Esophagus squamous epithelium (tissue), 5 donors: ENCODE measurements at places on chromosomes 3 and 15.

GRCh38 chr3:90092994-90093393 lies 985.6 kb downstream of the EPHA3 start:
- DNase-seq, result no peak

GRCh38 chr15:101267320-101268104 lies 9.8 kb downstream of the SELENOS start:
- no peak for DNase-seq

- no peak for DNase-seq
These were observed 491.9 kb downstream of the NTRK3 start for GRCh38 chr15:87764461-87765240.

GRCh38 chr15:62254137-62254934 lies 89.3 kb upstream of the C2CD4B start:
- no peak for DNase-seq

- DNase-seq, result no peak
These were observed 319.3 kb upstream of the CFAP20DC start for GRCh38 chr3:59368900-59369675.

GRCh38 chr3:43994657-43995546 lies 246.8 kb upstream of the TOPAZ1 start:
- no peak for DNase-seq

- DNase-seq, result no peak
These were observed 346.6 kb downstream of the ERC2 start for GRCh38 chr3:56121716-56122115.

DNA sequence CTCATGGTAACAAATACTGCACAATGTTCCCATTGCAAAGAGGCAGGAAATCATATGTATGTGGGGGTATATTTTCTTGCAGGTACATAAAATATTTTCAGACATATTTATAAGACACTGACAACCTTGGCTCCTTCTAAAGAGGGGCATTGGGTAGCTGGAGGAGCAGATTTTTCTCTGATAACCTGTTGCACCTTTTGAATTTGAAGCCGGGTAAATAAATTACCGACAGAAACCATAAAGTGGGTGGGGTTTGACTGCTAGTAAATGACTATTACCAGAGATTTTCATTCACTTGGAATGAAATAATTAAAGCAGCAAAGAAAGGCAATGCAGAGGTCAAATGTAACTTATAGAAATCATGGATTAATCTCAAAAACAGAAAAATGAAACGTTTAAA lies 19.2 kb downstream of the LHFPL4 start:
- no peak for DNase-seq

- no peak for DNase-seq
These were observed 89.9 kb upstream of the DCBLD2 start for GRCh38 chr3:98991393-98991792.

- no peak for DNase-seq
These were observed 7.3 kb downstream of the CSK start for GRCh38 chr15:74789171-74789631.

GRCh38 chr3:38479431-38480092 lies 16.6 kb upstream of the EXOG start:
- no peak for DNase-seq

DNA sequence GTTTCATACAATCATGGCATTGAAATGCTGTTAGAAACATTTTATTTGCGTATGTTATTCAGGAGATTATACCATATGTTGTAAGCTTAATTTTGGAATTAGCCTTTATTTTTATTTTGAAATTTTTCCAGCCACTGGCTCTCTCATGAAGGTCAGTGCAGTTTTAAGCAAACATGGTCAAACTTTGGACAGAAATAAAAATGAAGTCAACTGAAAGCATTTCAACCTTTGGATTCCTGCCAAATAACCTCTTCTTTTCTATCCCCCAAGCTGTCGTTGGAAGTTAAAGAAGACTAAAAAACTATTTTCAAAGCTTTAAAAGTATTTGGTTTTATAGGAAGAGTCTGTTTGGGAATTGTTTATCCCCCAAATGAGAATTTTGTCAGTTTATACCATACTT lies 846.6 kb downstream of the MCTP2 start:
- no peak for DNase-seq

DNA sequence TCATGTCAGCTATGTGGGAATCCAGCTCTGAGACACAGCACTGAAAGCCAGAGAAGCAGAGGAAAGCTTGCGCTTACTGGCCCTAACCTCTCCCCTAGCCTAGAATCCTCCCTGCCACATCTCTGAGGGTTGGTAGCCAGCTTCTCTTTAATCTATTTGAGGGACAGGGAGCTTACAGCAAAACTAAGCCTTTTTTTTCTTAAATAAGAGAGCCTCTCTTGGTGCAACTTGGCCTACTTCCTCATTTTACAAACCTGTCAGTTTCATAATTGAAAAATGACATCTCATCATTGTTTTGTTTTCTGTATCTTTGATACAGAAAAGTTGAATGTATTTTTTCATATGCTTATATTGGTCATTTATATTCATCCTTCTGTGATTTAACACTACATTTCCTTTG lies 193.9 kb downstream of the ZNF621 start:
- no peak for DNase-seq

DNA sequence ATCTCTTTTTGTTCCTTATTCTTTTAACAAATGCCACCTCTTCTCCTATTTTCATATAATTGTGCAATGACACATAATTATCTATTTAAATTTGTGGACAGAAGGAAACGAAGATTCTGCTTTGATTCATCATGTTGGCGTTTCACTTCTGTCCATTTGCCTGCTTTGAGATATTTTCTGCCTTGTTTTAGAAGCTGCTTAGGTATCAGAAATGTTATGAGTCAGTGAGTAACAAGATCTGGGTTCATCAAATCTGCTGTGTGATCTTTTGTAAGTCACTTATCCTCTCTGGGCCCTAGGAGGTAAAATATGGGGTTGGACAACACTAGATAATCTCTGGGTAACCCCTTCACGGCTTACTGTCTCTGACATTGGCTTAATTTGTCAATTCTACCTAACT lies 7.3 kb upstream of the MINDY4B start:
- DNase-seq, result no peak

- no peak for DNase-seq
These were observed 8.0 kb downstream of the CHD2 start for GRCh38 chr15:92907896-92908712.

DNA sequence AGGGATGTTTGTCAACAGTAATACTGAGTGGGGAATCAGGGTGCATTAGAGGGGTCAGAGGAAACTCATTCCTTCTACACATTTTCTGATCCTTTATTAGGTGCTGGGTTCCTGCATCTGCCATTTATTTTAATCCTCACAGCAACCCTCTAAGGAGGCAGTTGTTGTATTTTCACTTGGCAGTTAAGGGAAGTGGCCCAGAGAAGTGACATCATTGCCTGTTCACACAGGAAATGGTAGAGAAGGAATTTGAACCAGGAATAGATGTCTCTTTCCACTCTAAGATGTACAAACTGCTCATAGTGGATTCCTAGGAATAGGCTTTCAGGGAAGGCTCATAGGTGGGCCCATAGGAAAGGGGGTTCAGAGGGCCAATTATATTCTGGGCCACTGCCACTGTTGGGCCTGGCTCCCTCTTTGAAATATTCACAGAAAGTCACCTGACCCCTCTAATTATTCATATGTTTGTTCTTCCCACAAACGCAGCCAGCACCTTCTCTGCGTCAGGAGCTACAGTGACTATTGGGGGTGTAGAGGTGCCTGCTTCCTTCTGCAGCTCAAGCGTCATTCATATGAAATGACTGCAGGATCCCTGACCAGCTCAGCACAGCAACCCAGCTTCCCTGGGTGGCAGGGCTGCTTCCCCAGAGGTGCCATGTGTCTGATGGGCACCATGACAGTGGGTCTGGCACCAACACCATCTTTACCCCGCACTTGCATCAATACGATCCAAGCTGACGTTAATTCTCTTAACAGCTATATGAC lies 163.9 kb upstream of the SMAD3 start:
- no peak for DNase-seq

DNA sequence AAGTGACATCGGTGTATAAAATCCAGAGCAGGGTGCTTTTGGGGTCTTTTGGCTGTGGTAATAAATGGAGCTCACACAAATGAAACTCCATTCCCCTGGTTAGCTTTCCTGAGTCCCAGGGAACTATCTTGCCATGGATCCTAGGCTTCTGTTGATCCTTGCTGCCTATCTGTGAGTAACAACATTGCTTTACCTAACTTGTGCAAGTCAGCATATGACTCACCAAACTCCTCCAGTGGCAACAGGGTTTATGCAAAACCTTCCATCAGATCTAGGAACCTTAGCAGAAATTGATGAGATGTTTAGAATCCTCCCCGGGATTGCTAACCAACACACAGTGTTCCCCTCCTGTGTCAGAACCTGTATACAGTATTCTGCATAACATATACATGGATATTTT lies 105.4 kb downstream of the SCAPER start:
- no peak for DNase-seq

- no peak for DNase-seq
These were observed 363.6 kb downstream of the NR2F2 start for GRCh38 chr15:96693990-96694517.

DNA sequence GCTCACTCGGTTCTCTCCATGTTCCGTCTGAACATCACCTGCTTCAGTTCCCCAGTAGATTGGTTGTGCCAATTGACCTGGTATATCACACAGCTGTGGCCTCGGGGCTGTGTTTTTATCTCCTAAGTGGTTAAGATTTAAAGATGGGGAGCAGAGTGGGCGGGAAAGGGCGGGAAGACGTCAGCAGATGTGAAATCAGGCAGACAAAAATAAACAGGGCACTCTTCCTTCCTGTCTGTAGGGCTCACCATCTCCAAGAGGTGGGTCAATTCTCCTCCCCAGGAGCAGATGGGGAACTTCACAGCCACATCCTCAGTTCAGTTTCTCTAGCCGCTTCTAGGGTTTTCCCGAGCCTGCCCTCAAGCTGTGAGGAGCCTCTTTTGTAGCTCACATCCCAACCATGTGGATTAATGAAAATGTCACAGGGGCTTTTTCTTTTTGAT lies 26.8 kb upstream of the LIMD1 start:
- DNase-seq, result no peak

GRCh38 chr15:53759411-53759931 lies at the start of gene WDR72:
TSS of gene WDR72 (minus strand) at chr15:53759663. CDS start at chr15:53733149, 26,514 bp downstream.
- no peak for DNase-seq

- no peak for DNase-seq
These were observed 172.2 kb downstream of the PPM1L start for GRCh38 chr3:160928183-160928726.

- no peak for DNase-seq
These were observed 627.7 kb upstream of the AGTR1 start for GRCh38 chr3:148070041-148070440.

- no peak for DNase-seq
These were observed 7.7 kb downstream of the RYK start for GRCh38 chr3:134242649-134243617.

- DNase-seq, result no peak
These were observed 103.5 kb upstream of the AKAP13 start for GRCh38 chr15:85276921-85277320.

GRCh38 chr3:126184465-126185000 lies 4.1 kb upstream of the ALDH1L1 start:
- no peak for DNase-seq

- DNase-seq, result no peak
These were observed 11.0 kb upstream of the ILDR1 start for GRCh38 chr3:122033023-122033422.

DNA sequence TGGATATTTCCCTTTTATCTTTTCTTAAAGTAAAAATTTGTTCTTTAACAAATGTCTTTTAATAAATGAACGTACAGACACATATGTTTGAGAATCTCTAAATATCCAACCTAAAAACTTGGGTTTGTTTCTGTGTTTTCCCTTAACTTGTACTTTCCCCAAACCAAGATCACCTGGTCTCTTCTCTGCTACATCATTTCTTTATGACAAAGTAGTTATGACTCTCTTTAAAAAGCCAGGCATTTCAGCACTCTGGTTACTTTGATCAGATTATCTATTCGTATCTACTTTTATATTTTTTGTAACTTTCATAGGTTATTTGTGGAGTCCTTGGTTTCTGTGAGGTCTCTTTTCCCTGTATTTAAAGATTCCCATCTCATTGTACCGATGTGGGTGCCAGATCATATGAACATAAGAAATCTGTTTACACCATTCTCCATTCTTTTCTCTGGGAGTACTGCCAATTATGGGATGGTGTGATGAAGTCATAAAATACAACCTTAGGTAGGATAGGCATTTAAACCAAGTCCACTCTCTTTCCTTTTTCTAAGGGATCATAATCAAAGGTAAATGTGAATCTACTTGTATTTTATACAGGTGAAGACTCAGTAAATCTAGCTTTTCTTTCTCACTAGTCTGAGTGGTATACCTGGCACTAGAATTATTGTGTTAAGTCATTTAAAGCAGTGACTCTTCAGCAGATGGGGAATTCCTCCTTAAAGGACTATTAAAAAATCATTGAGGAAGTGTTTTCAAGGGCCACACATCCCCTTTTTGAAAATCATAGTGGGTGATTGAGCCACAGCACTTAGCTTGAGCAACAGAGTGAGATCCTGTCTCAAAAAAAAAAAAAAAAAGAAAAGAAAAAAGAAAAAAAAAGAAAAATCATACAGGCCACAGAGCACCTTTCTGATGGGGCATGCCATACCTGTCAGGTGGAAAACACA lies 12.4 kb upstream of the NFKBIZ start:
- DNase-seq, result no peak

GRCh38 chr15:71733122-71733521 lies 77.2 kb upstream of the NR2E3 start:
- no peak for DNase-seq

DNA sequence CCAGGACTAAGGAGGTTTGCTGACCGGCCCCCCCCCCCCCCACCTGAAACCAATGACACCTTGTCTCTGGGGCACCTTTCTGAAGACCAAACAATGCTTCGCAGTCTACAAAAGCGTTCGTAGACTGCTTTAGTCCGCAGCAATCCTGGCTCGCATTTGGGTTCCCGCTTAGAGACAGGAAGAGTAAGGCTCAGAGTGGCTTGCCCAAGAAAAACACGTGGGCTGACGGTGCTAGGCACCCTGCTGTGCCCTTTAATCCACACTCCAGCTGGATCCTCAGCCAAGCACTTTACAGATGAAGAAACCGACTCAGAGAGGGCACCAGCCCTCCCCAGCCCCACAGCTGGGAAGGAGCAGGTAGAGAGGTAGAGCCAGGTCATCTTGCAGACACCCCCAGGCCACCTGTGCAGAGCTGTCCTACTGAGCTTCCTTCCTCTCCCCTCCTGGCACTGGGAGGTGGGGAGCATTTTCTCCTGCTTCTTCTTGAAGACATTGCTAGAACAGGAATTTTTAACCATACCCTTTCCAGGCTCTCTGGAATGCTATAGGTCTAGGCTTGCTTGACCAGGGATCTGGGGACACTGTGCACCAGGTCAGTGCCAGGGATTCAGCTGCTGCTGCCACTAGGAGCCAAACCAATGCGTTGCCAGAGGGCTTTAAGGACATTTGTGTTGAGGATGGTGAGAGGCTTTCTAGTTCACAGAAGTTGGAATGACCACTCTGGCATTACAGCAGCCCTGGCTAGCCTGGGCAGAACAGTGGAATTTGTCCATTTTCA lies 1.0 kb upstream of the KLF15 start:
- no peak for DNase-seq

GRCh38 chr3:188106887-188107830 lies 46.8 kb upstream of the LPP start:
- no peak for DNase-seq

- no peak for DNase-seq
These were observed at the start of gene PRR23A for GRCh38 chr3:139006051-139006716. TSS of gene PRR23A (minus strand) at chr3:139006268. CDS start at chr3:139006268, 0 bp downstream.

- DNase-seq, result no peak
These were observed 12.7 kb upstream of the CLDN16 start for GRCh38 chr3:190375246-190375645.

- DNase-seq, result no peak
These were observed 105.4 kb upstream of the CTDSPL start for GRCh38 chr3:37756311-37756710.
